HL-60 (cell line): ENCODE measurements at places on chromosomes 7 and 10.

DNA sequence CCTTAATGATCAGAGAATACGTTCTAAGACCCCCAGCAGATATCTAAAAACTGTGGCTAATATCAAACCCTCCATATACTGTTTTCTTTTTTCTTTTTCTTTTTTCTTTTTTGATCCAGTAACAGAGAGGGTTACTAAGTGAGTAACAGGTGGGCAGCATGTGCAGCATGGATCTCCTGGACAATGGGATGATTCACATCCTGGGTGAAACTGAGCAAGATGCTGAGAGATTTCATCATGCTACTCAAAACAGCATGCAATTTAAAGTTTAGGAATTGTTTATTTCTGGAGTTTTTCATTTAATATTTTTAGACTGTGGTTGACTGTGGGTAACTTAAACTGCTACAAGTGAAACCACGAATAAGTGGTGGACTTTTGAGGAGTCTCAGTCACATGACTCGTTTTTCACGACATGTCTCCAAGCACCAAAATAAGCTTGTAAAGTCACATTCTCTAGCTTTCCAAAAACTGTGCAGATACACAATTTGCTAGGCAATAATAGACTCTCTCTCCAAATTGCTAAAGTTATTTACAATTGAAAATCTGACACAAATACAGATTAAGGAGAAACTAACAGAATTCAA lies 716.2 kb downstream of the NXPH1 start:
- DNase-seq = no peak

DNA sequence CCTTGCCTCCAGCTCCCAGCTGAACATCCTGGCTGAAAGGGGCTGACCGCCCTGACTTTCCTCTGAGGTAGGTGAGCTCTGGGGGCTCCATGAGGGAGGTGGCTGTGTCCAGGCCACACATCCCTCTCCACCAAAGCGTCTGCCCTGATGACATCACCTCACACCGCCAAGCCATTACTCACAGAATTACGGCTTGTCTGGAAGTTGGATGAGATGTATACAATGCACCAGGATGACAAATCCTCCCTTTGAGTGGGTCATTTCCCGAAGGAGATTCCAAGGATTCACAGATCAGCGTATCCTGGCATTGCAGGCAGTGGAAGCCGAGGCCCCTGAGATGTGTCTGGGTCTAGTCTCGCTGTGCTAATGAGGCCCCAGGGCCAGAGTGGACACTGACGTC lies 15.1 kb upstream of the RET start:
- no peak for DNase-seq

- peak; percentile 27 for DNase-seq
Measured at GRCh38 chr7:87220026-87220733, 648 bp upstream of the TMEM243 start.

GRCh38 chr7:99786726-99787335 lies 2.8 kb upstream of the CYP3A4 start:
- no peak for DNase-seq

GRCh38 chr7:128838981-128839731 lies 8.9 kb downstream of the FLNC start:
- DNase-seq = no peak

DNA sequence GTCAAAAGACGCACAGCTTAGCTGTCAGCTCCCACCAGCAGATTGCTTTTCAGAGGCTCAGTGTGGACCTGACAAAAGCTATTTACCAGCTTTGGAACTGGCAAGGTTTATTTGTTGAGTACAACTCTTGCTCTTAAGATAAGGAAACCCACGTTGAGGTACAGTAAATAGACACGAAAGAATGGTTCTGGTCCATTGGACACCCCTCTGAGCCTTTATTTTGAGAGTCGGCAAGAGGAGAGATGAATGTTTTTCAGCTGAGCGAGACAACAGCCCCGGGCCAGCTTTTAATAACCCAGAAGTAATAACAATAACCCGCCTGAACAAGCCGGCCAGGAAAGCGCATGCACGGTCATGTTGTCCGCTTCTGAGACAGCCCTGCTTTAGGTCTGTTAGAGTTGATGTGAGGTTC lies 49.0 kb downstream of the WNT2 start:
- no peak for DNase-seq

- no peak for DNase-seq
Measured at GRCh38 chr7:17786314-17786852, 153.9 kb downstream of the SNX13 start.

- DNase-seq = no peak
Measured at GRCh38 chr10:50796693-50797092, 57.0 kb downstream of the ASAH2B start.

GRCh38 chr7:42617071-42617765 lies 294.7 kb downstream of the C7orf25 start:
- DNase-seq = no peak

- peak; percentile 3 for DNase-seq
Measured at GRCh38 chr10:120131183-120131582, 238.7 kb downstream of the SEC23IP start.

- no peak for DNase-seq
Measured at GRCh38 chr7:132065193-132065988, 509.0 kb upstream of the PODXL start.

DNA sequence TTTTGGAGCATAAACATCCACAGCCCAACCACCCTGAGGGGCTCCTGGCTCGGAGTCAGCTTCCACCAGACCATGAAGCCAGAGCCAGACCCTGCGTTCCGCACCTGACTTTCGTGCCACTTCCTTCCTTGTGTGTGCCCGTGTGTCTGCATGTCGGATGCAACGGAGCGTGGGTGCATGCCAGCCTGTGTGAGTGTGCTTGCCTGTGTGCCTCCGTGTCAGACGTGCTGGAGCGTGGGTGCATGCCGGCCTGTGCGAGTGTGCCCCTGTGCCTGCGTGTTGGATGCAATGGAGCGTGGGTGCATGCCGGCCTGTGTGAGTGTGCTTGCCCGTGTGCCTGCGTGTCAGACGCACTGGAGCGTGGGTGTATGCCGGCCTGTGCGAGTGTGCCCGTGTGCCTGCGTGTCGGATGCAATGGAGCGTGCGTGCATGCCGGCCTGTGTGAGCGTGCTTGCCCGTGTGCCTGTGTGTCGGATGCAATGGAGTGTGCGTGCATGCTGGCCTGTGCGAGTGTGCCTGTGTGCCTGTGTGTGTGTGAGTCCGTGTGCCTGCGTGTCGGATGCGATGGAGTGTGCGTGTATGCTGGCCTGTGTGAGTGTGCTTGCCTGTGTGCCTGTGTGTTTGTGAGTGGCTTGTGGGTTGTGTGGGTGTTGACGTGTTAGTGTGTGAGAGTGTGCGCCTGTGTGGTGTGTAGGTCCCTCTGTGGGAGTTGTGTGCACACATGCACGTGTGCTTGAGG lies 28.1 kb upstream of the KNDC1 start:
- DNase-seq = no peak

GRCh38 chr7:47571331-47572093 lies 10.4 kb downstream of the TNS3 start:
- DNase-seq = peak; percentile 68

- no peak for DNase-seq
Measured at GRCh38 chr10:71536332-71536731, 139.6 kb downstream of the CDH23 start.

DNA sequence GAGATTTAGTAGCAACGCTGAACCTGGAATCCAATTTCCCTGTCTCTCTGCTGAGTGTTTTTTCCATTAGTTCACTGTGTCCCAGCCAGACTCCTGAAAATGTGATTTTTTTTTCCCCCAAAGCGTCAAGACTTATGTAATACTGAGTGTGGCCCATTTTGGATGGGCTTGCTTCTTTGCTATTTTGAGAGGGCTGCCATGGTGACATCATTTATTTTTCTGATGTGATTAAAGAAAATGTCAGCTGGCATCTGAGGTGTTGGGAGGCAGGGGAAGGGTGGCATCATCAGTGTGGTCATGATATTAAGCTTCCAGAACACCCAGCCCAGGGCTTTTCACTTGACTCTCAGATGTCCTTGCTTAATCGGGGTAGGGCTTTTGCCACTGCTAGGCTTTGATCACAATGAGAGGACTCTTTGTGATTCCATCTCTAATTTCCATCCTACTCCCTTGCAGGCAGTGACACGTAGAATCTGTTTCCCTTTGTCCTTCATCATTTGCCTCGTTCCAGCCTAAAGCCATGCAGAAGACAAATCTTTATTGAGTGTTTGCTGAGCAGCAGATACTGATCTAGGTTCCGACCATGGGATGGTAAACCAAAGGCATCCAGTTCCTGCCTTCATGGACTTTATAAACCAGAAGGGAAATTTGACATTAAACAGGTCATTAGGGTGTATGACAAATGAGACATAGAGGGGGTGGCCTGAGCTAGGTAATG lies 7.4 kb downstream of the ZNF365 start:
- DNase-seq = no peak

- no peak for DNase-seq
Measured at GRCh38 chr10:112969542-112969941, 19.5 kb downstream of the TCF7L2 start.

- no peak for DNase-seq
Measured at GRCh38 chr10:97333351-97333600, 1.3 kb downstream of the FRAT2 start.

DNA sequence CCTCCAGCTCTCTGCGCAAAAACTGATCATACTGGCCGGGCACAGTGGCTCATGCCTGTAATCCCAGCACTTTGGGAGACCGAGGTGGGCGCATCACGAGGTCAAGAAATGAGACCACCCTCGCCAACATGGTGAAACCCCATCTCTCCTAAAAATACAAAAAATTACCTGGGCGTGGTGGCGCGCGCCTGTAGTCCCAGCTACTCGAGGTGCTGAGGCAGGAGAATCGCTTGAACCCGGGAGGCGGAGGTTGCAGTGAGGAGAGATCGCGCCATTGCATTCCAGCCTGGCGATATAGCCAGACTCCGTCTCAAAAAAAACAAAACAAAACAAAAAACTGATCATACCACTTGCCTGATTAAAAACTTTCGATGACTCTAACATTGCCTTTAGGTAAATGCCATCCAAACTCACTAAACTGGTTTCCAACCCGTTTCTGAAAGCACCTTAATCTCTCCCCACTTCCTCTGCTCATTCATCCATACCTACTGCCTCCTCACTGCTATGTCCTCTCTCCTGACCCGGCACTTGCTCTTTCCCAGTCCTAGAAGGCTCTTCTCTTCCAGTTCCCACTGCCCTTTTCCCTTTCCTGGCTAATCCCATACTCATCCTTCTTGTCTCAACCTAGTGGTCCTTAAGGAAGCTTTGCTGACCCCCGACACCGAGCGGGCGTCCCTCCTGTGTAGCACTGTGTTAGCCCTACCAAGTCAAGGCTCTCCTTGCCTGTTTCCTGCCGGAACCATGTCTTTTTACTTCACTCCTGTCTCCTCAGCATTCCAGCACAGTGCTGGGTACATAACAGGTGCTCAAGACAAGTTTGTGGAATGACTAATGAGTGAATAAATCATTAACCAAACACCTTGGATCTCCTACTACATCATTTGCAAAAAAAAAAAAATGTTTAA lies 686 bp upstream of the MIOS start:
- no peak for DNase-seq

DNA sequence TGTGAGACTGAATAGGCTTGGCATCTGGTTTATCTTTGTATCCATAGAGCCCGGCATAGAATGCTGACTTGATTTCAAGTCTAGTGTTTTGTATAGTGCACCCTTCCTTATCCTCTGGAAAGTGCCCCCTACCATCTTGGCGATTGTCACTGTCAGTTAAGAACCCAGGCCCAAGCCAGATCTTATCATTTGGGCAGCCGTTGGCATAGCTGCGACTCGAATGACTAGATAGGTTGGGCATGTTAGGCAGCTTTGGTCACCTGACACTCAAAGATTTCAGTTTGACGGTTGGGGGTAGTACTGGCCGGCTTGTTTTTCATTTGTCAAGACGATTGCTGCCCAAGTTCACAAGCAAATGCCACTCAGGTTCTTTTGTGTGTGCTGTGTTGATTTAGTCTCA lies 6.6 kb downstream of the NIPSNAP2 start:
- no peak for DNase-seq

GRCh38 chr10:47116445-47116844 lies 183.6 kb upstream of the GDF10 start:
- DNase-seq = no peak

DNA sequence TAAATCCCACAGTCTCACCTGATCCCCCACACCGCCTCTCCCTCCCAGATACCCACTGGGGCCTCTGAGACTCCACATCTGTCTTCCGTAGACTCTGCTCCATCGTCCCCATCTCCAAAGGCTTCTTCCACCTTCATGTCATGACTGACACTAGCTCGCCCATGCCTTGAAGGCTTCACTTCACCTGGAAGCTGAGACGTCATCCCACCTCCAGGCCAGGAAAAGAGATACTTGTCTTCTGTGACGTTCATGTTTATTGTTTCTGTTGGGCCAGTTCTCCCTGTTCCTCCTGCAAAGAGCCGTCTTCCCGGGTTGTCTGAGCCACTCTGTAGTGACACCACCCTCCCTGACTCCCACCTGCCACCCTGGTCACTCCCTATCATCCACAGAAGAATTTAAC lies 3.6 kb upstream of the ZNF862 start:
- no peak for DNase-seq

GRCh38 chr10:33333260-33334101 lies 986 bp downstream of the NRP1 start:
- DNase-seq = peak; percentile 74

DNA sequence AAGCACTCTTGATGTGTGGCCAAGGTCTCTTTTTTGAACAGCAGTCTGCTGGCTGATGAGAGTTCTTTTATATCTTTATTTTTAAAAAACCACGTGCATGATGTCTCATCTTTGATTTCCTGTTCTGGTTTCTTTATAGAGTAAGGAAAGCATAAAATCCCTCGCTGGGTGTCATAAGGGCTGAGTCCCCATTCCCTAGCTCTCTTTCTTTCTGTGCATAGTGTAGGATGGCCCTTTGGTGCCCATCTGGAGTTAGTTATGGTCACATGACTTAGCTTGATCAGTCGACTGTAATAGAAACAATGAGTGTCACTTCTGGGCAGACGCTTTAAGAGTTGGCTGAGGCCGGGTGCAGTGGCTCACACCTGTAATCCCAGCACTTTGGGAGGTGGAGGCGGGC lies 38.5 kb downstream of the GHRHR start:
- no peak for DNase-seq

GRCh38 chr10:52752801-52753445 lies 19.7 kb downstream of the MBL2 start:
- DNase-seq = peak; percentile 3

- DNase-seq = no peak
Measured at GRCh38 chr7:129208667-129209066, 16.2 kb upstream of the AHCYL2 start.

GRCh38 chr10:84665211-84665610 lies 336.8 kb downstream of the CCSER2 start:
- DNase-seq = no peak

DNA sequence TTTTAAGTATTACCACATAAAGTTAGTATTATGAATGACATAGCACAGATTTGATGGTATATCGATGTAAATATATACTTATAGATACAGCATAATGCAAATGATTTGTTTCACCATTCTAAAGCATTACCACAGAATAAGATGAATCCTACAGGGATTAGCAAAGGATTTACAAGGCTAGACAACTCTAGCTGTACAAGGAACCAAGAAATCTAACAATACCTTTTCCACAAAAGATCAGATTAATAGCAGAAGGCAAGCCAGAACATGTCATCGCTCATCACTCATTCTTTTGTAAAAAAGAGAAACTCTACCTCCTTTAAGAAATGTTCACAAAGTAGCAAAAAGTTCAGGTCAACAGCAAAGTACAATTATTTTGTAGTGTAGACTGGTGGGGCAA lies 105.1 kb upstream of the ANK3 start:
- DNase-seq = no peak

- DNase-seq = peak; percentile 82
Measured at GRCh38 chr10:99620711-99621453, 643 bp upstream of the SLC25A28 start.
